GM23338 (cell line): ENCODE measurements at places on chromosomes 12 and 14.

DNA sequence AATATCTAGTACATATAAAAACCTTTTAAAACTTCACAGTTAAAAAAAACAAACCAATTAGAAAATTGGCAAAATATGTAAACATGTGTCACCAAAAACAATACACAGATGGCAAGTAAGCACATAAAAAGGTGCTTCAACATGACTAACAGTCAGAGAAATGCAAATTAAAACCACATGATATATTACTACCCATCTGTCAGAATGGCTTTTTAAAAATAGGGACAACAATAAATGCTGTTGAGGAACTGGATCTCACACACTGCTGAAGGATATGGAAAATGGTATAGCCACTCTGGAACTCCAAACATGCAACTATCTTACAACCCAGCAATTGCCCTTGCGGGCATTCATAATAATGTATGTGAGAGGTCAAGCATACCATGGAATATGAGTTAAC, 1153.6 kb downstream of the FLRT2 start:
- no peak for DNase-seq

DNA sequence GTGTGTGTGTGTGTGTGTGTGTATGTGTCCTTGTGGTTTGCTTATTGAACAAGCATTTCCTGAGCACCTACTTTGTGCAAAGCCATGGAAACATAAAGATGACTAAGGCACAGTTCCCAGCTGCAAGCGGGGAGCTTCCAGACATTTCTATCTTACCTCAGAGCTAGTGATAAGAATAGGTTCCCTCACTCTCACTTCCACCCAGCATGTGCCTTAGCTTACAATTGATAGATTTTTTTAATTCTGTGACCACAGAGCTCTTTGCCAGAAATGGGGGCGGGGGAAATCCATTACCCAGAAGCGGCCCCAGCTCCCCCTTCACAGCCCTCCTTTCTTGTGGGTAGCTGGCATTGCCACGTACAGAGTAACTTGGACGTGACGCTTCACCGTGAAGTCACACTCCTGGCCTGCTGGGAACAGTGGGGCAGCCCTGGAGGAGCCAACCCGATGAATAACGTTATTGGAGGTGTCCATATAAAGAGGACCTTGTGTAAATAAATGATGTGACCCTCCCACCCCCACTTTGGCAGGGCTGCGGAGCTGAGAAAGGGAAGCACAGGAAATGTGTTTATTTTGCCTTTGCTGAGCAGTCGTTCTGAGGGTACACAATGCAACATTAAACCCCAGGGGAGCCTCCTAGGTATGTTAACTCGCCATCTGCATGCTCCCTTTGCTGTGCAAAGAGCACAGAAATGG, 238.9 kb downstream of the CHST11 start:
- DNase-seq: no peak

- peak; percentile 11 for DNase-seq
These were observed 365 bp downstream of the CCDC59 start for GRCh38 chr12:82357845-82358199.

DNA sequence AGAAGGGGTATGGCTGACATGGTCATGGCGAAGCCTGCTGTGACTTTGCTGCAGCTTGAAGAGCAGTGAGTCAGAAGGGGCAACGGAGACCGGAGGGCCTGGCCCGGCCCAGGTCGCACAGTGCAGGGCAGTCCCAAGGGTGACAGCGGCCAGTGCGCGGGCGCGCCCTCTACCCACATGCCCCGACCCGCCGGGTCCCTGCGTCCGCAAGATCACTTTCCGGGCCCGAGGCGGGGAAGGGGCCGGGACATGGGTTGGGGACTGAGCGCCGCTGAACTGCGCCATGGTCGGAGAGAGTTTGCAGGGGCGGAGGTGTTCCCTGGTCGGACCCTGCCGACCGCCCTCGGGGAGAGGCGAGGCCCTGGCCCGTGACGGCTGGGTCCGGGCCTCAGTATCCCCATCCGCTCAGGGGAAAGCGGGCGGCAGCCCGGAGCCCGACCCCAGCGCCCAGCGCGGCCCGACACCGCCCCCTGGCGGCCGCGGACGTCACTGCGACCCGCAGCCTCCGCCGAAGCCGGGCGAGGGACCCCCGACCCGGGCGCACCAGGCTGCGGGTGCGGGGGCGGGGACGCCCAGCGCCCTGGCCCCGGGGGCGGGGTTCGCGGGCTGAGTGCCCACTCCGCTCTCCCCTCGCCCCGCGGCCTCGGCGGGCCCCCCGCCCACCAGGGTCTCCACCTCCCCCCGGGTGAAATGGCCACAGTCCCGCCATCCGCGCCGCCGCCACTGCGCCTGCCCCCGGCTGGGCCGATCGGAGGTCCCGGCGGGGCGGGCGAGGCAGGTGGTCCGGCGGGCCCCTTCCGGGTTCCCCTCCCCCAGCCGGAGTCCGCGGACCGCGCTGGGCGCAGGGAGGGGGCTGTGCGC, 7.2 kb upstream of the ANKRD9 start:
- peak; percentile 75 for DNase-seq

GRCh38 chr14:41289025-41289424, 317.7 kb upstream of the LRFN5 start:
- peak; percentile 5 for DNase-seq

DNA sequence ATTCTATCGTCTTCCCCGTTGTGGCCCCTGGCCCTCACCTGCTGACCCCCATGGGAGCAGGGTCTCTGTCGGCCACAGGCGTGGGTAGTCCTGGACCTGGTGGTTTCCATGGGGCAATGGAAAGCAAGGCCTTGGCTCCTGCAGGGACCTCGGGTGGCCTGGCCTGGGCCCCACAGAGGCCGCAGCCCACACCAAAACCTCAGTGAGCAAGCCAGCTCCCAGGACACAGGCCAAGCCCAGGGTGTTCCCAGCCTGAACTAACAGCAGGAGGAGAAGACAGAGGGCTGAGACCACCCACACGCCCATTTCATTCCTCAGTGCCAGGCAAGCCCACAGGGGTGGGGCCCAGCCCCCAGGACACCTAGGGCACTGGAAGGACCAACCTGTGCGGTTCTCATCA, 16.9 kb downstream of the ABCB9 start:
- no peak for DNase-seq

GRCh38 chr12:16323638-16324037, 23.8 kb upstream of the MGST1 start:
- DNase-seq: no peak

DNA sequence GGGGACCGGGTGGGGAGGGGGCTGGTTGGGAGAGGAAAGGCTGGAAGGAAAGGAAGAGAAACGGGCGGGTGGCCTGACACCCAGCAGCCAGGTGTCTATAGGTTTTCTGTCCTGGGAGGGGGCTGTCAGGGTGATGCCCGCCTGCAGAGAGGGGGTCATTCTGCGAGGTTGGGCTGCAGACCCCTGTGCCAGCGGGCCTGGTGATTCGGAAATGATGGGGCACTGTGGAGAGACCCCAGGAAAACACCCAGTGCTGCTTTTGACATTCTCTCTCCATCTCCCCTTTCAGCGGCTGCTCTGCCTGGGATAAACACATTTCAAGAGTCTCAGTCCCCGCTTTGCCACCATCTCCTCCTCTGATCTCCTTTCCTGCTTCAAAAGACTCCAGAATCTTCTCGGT, 168.5 kb upstream of the RTL1 start:
- DNase-seq: no peak

- DNase-seq: no peak
These were observed 199.6 kb upstream of the TMEM260 start for GRCh38 chr14:56379956-56380355.

DNA sequence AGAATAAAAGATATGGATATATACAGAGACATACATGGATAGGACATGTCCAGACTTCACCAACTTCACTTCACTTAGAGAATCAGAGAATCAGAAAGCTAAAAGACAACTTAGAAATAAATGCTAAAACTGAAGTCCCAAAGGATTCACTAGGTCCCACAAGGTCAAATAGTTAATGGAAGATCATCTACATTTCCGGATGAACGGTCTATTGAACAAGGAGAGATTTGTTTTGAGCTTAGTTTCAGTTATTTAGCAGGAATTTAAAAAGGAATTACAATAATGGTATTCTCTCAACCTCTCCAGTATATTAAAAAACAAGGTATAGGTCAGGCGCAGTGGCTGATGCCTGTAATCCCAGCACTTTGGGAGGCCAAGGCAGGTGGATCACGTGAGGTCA, 187.0 kb downstream of the MED13L start:
- DNase-seq: no peak

DNA sequence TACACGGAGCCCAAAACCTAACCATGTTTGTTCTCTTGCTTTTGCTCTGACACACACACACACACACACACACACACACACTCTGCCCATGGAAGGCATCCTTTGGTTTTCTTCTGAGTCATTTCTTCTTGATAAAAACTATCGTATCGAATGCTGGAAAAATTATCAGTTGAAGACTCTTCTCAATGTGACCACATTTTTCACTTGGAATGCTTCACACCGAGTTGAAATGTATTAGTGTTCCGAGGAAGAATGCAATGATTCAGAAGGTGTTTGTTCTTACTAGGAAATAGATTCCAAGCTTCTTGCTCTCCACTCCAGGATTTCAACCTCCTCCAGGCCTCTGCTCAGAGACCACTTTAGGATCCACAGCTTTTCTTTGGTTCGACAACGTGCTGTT, 226.3 kb downstream of the MON2 start:
- DNase-seq: no peak

GRCh38 chr12:123971770-123972456, 718 bp downstream of the CCDC92 start:
- peak; percentile 98 for DNase-seq

DNA sequence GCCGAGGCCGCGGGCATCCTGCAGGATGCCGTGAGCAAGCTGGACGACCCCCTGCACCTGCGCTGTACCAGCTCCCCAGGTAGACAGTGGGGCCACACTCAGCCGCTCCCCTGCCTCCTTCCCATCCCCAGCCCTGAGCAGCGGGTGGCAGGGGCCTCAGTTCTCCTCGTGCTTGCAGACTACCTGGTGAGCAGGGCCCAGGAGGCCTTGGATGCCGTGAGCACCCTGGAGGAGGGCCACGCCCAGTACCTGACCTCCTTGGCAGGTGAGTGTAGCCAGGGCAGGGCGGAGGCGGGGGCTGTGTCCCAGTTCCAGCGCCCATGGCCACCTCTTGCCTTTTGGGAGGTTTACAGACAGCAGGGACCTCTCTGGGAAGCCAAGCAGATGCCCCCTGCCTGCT, 22.9 kb downstream of the HIP1R start:
- no peak for DNase-seq

- DNase-seq: no peak
These were observed 24.2 kb downstream of the CHST11 start for GRCh38 chr12:104480826-104481440.

- no peak for DNase-seq
These were observed 19.7 kb upstream of the FAM222A start for GRCh38 chr12:109693653-109694600.

DNA sequence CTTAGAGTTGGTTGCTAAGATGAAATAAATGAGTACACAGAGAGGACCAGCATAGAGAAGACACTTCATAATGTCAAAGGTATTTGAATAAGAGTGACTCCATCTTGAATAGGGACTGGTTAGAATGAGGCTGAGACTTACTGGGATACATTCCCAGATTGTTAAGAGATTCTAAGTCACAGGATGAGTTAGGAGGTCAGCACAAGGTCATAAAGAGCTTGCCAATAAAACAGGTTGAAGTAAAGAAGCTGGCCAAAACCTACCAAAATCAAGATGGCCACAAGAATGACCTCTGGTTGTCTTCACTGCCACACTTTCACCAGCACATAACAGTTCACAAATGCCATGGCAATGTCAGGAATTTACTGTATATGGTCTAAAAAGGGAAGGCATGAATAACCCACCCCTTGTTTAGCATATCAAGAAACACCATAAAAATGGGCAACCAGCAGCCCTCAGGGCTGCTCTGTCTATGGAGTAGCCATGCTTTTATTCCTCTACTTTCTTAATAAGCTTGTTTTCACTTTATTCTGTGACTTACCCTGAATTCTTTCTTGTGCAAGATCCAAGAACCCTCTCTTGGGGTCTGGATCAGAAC, 8.3 kb upstream of the SERPINA1 start:
- no peak for DNase-seq

DNA sequence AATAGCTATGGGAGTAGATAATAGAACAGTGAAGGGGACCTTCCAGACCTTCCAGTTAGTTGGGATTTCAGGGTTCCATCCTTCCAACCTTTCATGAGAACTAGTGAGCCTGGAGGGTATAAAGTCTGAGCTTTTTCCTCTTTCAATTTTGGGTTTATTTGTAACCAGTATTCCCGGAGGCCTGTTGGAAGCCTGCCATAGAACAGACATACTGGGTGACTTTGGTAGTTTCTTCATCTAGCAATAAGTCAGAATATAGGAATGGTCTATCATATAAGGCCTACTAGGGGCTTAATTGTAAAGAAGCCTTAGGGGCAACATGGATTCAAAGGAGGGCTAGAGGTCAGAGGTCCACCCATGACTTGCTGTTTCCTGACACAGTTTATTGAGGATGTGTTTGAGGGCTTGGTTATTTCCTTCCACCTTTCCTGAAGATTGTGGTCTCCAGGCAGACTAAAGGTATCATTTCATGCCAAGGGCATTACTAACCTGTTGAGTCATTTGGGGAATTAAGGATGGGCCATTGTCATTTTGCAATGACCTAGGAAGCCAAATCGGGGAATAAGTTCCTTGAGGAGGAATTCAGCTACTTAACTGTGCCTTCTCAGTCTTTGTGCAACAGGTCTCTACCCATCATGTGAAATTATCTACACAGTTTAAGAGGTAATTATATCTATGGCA, 410.3 kb downstream of the SLC6A15 start:
- DNase-seq: no peak

GRCh38 chr14:55297611-55298499, 26.6 kb downstream of the FBXO34 start:
- DNase-seq: peak; percentile 27

DNA sequence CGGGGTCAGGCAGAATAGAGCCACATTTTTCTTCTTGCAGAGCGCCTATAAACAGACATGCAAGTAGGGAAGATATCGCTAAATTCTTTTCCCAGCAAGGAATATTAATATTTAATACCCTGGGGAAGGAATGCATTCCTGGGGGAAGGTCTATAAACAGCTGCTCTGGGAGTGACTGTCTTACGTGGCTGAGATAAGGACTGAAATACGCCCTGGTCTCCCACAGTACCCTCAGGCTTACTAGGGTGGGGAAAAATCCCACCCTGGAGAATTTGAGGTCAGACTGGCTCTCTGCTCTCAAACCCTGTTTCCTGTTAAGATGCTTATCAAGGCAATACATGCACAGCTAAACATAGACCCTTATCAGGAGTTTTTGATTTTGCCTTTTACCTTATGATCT, 262.3 kb downstream of the CEP128 start:
- DNase-seq: no peak

GRCh38 chr14:92144708-92145107, 22.9 kb downstream of the CPSF2 start:
- DNase-seq: no peak

- DNase-seq: no peak
These were observed 33.8 kb upstream of the LRRC10 start for GRCh38 chr12:69644511-69644910.

GRCh38 chr14:91357272-91358024, 60.2 kb downstream of the CCDC88C start:
- no peak for DNase-seq
